ENCODE measurements at places on chromosomes 6 and 20.

DNA sequence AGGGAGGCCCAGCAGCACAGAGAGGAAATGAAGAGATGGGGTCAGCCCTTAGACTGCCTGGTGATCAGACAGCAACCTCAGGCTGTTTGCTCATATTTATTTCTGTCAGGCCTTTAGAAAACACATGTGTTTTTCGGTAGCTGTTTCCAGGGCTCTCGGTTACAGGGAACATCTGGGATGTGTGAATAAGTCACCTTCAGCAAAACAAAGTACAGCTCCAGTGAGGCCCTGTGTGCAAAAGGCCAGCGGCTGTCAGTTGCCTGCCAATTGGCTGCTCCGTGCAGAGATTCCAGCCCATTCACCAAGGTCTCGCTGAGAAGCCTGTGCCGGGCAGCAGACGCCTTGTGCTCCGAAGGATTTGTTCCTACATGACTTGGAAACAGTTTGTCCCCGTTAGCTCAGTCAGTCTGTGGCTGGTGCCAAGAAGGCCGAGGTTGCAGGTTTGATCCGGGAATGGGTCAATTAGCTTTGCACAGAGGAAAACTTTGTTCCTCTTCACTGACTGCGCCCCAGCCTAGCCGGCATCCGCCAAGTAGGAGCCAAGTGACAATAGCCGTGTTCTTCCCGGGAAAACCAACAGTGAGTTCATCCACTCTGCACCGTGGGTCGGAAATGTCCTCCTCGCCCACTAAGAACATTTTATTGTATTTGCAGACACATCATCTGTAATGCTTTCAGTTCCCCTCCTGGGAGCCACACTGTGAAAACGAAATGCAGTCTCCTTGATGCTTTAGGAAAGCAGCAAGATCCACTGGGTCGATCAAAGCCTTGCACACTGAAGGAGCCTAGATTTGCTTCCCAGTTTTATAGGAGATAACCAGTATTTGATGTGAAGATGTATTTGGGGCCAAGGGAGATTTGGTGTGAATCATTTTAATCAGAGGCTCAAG is 315.4 kb upstream of the CDYL start:
- peak; percentile 76 for DNase-seq

- no peak for DNase-seq
These were observed 9.9 kb downstream of the LAMA5 start for GRCh38 chr20:62357187-62357667.

GRCh38 chr6:1761477-1761877 is 151.8 kb downstream of the FOXC1 start:
- peak; percentile 37 for DNase-seq

- DNase-seq = no peak
These were observed 991.0 kb downstream of the KIF16B start for GRCh38 chr20:15582146-15582760.

DNA sequence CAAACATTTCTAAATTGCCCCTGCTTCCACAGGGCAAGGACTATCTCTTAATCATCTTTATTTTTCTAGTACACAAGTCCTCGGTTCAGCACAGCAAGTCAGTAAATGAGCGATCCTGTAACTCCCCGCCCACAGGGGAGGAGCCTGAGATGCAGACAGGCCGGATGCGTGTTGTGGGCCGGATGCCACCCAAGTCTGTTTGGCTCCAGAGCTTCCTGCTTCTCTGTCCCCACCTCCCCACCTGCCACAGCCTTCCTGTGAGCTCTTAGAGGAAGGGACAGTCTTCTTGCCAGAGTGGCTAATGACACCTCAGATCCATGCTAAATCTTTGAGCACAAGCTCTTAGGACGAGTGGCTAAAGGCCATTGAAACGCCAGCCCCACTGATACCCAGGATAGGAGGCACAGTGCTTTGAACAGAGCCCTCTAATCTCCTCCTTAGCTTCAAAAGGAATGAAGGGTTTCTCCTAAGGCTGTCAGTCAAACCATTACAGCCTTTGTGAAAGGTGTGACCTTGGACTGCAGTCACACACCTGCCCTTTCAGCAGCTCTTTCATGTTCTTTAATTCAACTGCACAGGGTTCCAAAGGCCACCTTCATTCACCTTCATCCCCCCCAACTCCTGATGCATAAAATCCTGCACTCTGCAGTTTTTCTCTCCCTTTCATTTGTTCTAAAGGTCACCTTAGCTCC is 264.3 kb downstream of the TFAP2C start:
- DNase-seq = no peak

GRCh38 chr6:88840796-88841539 is 122.5 kb downstream of the RNGTT start:
- no peak for DNase-seq

DNA sequence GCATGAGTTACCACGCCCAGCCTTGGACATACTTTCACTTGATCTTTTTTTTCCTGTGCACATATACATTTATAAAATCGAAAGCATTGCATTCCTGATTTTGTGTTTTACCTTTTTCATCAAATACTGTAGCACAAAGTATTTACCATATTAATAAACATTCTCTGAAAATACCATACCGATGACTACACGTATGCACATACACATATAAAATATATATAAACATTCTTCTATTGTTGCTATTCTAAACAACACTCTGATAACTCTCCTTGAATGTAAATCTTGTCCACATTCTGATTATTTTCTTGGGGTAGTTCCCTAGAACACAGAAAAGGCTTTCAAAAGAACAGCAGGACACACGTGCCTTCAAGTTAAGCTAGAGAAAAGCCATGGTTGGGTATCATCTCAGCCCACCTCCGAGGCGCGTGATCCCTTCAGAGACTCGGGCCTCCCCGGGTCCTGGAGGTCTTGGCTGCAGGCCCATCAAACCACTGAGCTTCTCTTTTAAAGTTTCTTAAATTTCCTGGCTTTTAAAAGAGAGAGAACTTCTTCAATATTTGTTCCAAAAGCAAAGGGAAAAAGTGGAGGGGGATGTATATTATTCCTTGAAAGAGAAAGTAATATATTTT is 198.1 kb downstream of the MYLK4 start:
- DNase-seq = no peak

DNA sequence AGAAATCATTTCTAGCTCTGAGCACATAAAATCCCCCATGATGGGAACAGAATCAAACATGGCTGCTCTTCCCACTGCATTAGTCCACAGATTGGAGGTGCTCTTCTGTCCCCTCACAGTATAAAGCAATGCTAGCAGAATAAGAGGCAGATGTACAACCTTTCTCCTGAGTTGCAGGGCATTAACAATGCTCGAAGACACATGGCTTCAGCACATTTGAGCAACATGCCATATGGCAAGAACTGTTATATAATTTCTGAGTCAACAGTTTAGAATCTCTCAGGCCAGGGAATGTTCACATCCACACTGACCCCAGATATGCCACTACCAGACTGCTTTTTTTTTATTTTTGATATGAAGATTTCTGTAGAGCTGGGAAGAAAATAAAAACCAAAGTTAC is 119.6 kb downstream of the KIF13A start:
- peak; percentile 64 for DNase-seq

GRCh38 chr6:150656156-150656555 is 56.5 kb downstream of the PLEKHG1 start:
- no peak for DNase-seq

- DNase-seq = no peak
These were observed 3.5 kb downstream of the GFRA4 start for GRCh38 chr20:3659492-3660261.

DNA sequence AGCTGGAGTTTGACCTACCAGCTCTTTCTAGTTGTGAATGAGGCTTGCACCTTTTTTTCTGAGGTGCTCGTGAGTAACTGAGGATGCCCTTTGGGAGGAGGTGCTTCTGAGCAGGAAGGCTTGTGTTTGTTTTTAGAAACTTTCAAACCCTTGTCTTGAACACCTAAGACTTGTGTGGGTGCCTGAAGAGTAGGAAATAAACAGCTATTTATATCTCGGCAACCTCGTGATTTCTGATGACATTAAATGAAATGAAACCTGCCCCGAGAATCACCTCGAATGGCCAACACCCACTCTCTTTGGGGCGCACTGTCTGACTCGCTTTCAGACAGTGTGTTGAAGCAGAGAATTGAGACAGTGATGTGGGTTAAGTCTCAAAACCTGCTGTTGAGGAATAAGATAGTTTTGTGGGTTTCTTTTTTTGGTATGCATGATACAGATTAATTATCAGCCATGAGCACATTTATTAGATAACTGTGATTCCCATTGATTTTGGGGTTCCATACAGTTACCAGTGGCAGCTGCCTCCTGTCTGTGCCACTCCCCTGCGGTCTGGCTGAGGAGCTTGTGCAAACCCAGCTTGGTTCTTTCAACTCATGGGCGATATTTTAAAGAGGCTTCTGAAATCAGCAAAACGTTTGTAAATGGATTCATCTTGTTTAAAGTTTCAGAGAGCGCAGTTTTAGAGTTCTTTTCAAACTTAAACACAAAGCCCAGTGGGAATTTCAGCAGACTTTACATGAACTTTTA is 8.4 kb downstream of the IRF4 start:
- DNase-seq = no peak

- no peak for DNase-seq
These were observed 172.3 kb downstream of the OGFRL1 start for GRCh38 chr6:71460933-71461332.

GRCh38 chr20:63700199-63701050 is 4.0 kb downstream of the TNFRSF6B start:
- DNase-seq = no peak

DNA sequence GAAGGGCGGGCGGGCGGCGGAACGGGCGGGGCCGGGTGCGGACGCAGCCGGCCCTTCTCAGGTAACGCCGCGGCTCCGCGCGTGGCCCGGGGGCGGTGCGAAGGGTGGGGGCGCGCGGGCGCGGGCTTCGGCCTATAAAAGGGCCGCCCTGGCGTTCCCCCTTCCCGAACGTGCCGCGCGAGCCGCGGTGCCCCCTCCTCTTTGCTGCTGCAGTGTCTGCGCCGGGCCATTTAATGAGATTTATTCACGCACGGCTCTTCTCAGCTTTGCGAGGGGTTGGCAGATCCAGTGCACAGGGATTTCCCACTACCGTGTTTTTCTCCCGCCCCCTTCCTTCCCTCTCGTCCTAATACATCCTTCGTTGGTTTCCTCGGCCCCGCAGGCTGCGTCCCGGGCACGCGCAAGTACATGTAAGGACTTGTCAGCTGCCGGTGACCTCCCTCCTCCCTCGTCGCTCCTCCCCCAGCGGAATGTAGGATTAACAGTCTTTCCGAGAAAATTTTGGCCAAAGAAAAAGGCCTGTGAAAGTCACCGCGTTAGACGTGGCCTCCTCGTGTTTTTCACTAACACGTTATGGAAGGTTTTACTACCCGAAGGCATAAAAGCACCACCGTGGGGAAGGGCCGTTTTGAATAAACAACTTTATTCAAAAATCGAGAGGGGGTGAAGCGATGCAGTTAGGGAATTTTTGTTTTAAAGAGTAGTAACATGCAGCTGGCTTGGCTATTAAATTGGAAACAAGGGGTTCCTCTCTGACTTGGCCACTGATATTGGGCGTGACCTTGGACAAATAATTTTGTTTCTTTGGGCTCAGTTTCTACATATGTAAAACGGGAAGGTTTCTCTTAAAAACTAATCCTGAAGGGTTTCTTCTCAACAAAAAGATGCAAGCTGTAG is 966 bp upstream of the REV3L start:
- peak; percentile 89 for DNase-seq

GRCh38 chr6:132414322-132414721 is 13.0 kb upstream of the MOXD1 start:
- DNase-seq = no peak

DNA sequence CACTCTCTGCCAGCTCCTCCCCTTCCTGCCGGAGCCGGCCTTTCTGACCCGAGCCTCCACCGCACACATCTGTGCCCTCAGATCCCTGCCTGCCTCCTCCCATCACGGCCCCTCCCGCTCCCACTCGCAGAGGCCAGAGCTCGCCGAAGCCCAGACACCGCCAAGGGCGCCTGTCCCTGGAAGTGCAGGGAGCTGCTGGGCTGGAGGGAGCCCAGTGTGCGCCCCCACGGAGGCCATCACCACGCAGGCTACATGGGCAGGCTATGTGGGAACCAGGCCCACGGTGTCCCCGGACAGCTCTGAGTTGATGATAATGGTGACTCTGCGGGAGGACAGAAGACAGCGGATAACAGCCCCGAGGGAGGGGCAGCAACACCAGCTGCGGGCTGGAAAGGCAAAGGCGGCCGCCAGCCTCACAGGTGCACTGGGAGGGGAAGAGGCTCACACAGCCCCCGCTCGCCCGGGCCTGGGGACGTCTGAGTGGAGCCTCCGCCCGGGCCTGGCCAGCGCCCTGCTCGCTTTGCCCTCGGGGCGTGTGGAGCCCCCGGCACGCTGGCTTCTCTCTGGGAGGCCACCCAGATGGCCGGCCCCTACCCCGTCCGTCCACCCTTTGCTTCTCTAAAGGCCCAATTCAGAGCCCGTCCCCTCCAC is 154.9 kb downstream of the DLL1 start:
- DNase-seq = no peak

DNA sequence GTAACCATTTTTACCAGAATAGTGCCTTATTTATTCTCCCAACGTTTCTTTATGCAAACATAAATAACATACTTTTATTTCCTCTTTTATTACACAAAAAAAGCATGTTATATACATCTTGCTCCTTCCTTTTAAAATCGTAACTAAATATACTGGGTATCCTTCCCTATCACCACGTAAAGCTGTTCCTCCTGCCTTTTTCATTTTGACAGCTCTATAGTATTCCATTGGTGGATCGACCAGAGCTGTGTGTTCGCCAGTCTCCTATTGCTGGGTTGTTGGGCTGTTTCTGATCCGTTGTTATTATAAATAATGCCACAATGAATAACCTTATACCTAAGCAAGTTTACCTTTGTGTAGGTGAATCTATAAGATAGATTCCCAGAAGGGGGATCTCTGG is 46.9 kb upstream of the DDR1 start:
- DNase-seq = no peak

- DNase-seq = no peak
These were observed 55.0 kb downstream of the SCML4 start for GRCh38 chr6:107769053-107769658.

DNA sequence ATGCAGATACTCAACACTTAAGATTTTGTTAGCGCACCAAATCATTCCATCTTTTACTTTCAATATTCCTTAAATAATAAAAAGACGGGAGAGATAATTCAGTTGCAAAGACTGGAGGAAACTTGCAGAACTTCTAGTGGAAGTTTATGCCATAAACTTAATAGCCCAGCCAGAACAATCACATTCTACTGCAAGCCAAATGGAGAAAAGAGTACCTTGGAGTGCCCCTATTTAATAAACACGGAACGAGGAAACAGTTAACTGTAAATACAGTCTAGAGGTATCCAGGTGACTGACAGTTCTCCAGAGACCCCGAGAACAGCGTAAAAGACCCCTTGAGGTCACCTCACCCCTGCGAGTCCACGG is 635 bp downstream of the SLC35B3 start:
- DNase-seq = no peak

DNA sequence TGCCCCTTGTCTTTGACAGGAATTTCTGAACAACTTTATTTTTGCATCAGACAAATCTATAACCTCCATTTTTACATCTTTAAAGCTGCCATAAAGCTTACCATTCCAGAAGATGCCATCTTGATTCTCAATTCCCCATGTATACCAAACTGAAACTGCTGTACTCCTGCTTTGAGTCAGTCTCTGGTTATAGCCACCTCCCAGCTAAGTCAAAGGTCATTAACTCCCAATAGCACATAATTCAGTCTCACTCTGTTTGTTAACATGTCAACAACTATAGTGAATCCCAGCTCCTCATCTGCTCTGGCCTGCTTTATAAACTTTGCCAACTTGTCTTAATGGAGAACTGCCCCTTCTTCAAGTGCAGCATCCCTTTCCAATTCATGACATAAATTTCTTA is 343.6 kb downstream of the FRK start:
- DNase-seq = no peak

GRCh38 chr20:46420878-46421277 is 14.5 kb upstream of the ELMO2 start:
- DNase-seq = no peak
